ENCODE measurements at places on chromosomes 2 and 18. TPM values are rescaled to one million over a fixed set of nuclear protein-coding genes. Genes with fewer than 3 reads are reported as not detected.

- H3K4me3 ChIP-seq, result no peak overlapping the region
- H3K4me1 ChIP-seq, result no peaks in the 10 kb centered on the region
- H3K27me3 ChIP-seq, result no peaks in the 10 kb centered on the region
- no peak overlapping the region for H3K27ac ChIP-seq
These were observed 62.0 kb downstream of the GYPC start for GRCh38 chr2:126717928-126718327.

DNA sequence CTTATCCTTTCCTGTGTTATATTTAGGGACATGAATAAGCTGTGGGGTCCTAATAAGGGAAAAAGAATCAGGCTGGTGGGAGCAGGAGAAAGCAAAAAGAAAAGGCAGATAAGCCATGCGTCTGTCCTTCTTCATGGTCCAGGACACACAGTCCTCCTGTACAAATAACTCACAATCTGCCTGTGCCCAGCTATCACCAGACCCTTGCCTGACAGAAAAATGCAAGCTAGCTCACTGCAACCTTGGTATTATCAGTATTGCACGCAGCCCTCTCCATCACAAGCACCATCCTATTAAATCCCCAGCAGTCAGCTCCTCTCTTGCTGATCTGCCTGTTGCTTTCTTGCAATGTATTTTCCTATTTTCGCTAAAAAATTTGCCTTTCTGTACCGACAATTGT lies 78.0 kb downstream of the NEURL3 start:
- no peaks in the 10 kb centered on the region for H3K36me3 ChIP-seq
- no peaks in the 10 kb centered on the region for H3K27me3 ChIP-seq
- no peak overlapping the region for H3K27ac ChIP-seq

- H3K4me3 ChIP-seq, result no peak overlapping the region
- DNase-seq, result no peak
- no peaks in the 10 kb centered on the region for H3K27me3 ChIP-seq
- H3K36me3 ChIP-seq, result peaks cover 32% of the 10 kb centered on the region
- no peaks in the 10 kb centered on the region for H3K4me1 ChIP-seq
- H3K27ac ChIP-seq, result no peak overlapping the region
These were observed 33.6 kb downstream of the USP40 start for GRCh38 chr2:233532971-233533370.

DNA sequence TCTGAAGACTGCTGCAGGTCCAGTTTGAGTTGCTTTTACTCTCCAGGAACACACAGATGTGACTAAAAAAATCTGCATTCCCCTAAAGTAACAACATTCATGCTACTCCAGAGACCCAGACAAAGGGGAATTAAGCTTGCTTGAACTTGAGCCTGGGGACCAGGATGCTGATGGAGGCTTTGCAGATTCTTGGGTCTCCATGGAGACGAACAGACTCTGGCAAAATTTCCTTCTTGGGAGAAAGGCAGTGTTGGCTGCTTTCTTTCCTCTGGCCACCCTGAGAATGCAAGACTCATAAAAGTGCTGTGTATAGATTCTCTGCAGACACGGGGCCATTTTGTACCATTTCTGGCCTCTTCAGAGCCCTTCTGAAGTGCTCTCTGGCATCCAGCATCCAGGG lies 112.0 kb downstream of the ACTR3 start:
- H3K36me3 ChIP-seq, result no peaks in the 10 kb centered on the region
- no peak overlapping the region for H3K4me3 ChIP-seq
- H3K27me3 ChIP-seq, result no peaks in the 10 kb centered on the region
- no peak for DNase-seq
- no peaks in the 10 kb centered on the region for H3K4me1 ChIP-seq

- H3K4me1 ChIP-seq, result no peaks in the 10 kb centered on the region
- no peak overlapping the region for H3K27ac ChIP-seq
- no peak overlapping the region for H3K4me3 ChIP-seq
- no peaks in the 10 kb centered on the region for H3K36me3 ChIP-seq
These were observed 9.4 kb upstream of the CEP68 start for GRCh38 chr2:65046633-65047407.

GRCh38 chr2:10875126-10875525 lies 36.6 kb upstream of the KCNF1 start:
- no peaks in the 10 kb centered on the region for H3K36me3 ChIP-seq
- no peaks in the 10 kb centered on the region for H3K4me1 ChIP-seq

DNA sequence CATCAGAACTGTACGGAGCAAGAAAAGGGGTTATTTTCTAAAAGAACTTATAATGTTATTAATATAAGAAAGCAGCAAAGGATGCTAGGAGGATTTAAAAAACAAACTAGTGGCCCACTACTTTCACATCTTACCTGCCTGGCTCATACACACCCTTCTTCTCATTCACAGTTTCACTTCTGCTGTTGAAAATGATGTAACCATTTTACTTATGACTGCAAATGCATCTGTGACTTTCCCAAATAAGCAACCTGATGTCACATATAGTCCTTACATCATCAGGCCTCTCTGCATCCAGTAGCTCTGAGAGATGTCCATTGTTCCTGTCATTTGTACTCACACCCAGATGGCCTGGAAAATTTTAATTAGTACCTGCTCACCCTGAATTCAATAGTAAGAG lies 101.8 kb upstream of the MYO3B start:
- H3K27me3 ChIP-seq, result no peaks in the 10 kb centered on the region
- no peak for DNase-seq
- no peak overlapping the region for H3K4me3 ChIP-seq

DNA sequence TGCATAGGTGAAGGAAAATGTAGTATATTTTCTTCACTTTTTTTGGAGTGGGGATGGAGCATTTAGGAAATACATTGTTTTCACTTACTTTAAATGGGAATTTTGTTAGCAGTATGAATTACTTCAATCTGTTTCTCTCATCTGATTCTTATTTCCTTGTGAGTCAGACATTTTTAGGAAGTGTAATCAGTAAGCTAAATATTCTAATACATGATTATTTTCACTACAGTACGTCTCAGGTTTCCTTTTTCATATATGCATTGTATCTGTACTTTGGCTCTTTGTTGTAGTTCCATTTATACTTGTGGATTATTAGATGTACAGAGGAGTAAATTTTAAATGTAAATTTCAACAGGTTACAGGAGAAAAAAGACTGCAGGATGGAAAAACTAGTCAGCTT lies 27.9 kb downstream of the GPD2 start:
- DNase-seq, result no peak
- peaks cover 32% of the 10 kb centered on the region for H3K4me1 ChIP-seq
- no peaks in the 10 kb centered on the region for H3K27me3 ChIP-seq
- no peak overlapping the region for H3K27ac ChIP-seq
- H3K4me3 ChIP-seq, result no peak overlapping the region
- H3K36me3 ChIP-seq, result no peaks in the 10 kb centered on the region

GRCh38 chr2:62292190-62292589 lies 96.3 kb downstream of the B3GNT2 start:
- no peaks in the 10 kb centered on the region for H3K36me3 ChIP-seq
- H3K4me3 ChIP-seq, result no peak overlapping the region
- H3K4me1 ChIP-seq, result peaks cover 39% of the 10 kb centered on the region
- H3K27me3 ChIP-seq, result no peaks in the 10 kb centered on the region

- no peaks in the 10 kb centered on the region for H3K27me3 ChIP-seq
- H3K36me3 ChIP-seq, result no peaks in the 10 kb centered on the region
- no peak for DNase-seq
- H3K4me3 ChIP-seq, result no peak overlapping the region
- H3K27ac ChIP-seq, result no peak overlapping the region
These were observed 145.1 kb downstream of the B3GNT2 start for GRCh38 chr2:62340994-62341484.

DNA sequence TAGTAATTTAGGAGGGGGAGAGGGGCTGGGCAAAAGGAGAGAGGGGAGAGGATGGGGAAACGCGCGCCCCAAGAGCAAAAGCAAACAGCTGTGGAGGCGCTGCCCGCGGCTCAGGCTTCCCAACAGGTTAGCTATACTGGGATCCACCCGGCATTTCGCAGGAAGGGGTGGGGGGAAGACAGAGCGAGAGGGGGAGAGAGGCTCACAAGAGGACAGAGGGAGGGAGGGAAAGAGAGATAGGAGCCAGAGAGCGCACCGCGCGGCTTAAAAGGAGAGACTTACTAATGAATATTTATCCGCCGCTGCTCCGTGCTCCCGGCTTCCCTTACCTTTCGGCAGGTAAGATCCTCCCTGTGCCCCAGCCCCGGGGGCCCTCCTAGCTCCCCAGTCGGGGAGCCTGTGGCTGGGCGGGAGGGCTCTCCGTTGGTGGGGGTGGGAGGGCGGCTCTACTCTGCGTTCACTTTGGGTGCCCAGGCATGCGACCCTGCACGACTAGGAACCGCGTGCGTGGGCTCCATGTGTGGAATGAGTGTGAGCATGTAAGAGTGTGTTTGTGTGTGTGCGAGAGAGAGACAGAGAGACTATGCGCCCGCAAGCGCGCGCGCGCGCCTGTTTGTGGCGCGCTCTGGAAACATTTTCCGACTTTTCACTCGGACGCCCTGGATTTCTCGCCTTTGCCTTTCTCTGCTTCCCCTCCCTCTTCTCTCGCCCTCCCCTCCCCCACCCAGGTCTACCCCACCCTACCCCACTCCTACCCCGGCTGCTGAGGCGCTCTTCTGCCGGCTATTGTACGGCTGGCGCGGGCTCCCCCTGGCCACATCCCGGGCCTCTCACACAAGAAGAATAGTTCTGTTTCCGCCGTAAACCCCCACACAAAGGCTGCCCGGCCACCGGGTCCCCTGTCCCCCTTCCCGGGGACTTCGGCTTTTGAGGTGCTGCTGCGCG lies 7.2 kb upstream of the SIX3 start:
- no peak overlapping the region for H3K27ac ChIP-seq
- H3K36me3 ChIP-seq, result no peaks in the 10 kb centered on the region
- H3K4me1 ChIP-seq, result peaks cover 59% of the 10 kb centered on the region

GRCh38 chr2:46309052-46309953 lies 12.1 kb downstream of the EPAS1 start:
- H3K4me1 ChIP-seq, result peaks cover 91% of the 10 kb centered on the region
- H3K27me3 ChIP-seq, result no peaks in the 10 kb centered on the region
- H3K27ac ChIP-seq, result no peak overlapping the region
- H3K36me3 ChIP-seq, result no peaks in the 10 kb centered on the region
- DNase-seq, result peak; percentile 65

GRCh38 chr18:35991696-35992095 lies 19.2 kb downstream of the RMP24 start:
- DNase-seq, result no peak
- H3K27ac ChIP-seq, result no peak overlapping the region
- H3K4me3 ChIP-seq, result no peak overlapping the region
- H3K36me3 ChIP-seq, result peaks cover 32% of the 10 kb centered on the region

GRCh38 chr2:73850009-73850408 lies 21.2 kb downstream of the STAMBP start:
- no peak overlapping the region for H3K4me3 ChIP-seq
- H3K27ac ChIP-seq, result no peak overlapping the region
- H3K27me3 ChIP-seq, result no peaks in the 10 kb centered on the region
- H3K36me3 ChIP-seq, result peaks cover 100% of the 10 kb centered on the region

DNA sequence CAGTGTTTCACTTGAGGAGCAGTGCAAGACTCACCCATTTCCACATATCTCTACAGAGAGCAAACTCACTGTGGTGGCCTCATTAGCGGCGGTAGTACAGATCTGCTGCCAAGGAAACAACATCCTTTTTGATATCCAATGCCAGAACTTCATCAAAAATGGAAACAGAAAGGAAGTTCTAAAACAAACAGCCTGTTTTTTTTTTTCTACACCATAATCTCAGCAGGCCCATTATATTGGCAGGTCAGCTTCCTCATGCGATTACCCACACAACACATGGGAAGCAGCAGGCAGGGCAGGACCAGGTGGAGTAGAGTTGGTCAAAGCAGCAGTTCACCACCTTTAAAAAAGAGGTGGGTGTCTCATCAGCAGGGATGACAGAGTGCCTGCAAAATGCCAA lies 678.9 kb upstream of the CELF4 start:
- DNase-seq, result no peak
- H3K27ac ChIP-seq, result no peak overlapping the region
- H3K4me1 ChIP-seq, result no peaks in the 10 kb centered on the region
- no peak overlapping the region for H3K4me3 ChIP-seq
- no peaks in the 10 kb centered on the region for H3K36me3 ChIP-seq

DNA sequence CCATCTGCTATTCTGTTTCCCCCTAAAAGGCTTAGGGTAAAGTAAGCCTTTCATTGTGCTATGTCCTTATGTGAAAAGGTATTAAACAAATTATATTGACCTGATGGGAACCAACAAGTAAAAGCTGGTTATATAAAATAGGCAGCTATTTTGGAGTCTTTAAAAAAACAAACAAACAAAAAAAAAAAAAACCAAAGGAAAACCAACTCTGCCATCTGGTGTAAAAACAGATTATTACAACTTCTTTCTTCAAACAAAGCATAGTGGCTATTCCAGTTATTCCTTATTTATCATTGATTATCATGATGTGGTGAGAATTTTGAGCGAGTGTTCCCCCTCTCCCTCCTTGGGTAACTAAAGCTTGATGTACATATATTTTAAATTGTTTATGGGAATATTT lies 122.3 kb upstream of the FHL2 start:
- H3K4me3 ChIP-seq, result no peak overlapping the region
- H3K27ac ChIP-seq, result no peak overlapping the region
- H3K36me3 ChIP-seq, result no peaks in the 10 kb centered on the region
- H3K4me1 ChIP-seq, result peaks cover 8% of the 10 kb centered on the region
- no peak for DNase-seq

GRCh38 chr18:31931886-31932240 lies 11.1 kb downstream of the TRAPPC8 start:
- no peaks in the 10 kb centered on the region for H3K27me3 ChIP-seq
- no peak for DNase-seq
- peaks cover 36% of the 10 kb centered on the region for H3K36me3 ChIP-seq
- H3K4me1 ChIP-seq, result peaks cover 11% of the 10 kb centered on the region
- H3K27ac ChIP-seq, result no peak overlapping the region

DNA sequence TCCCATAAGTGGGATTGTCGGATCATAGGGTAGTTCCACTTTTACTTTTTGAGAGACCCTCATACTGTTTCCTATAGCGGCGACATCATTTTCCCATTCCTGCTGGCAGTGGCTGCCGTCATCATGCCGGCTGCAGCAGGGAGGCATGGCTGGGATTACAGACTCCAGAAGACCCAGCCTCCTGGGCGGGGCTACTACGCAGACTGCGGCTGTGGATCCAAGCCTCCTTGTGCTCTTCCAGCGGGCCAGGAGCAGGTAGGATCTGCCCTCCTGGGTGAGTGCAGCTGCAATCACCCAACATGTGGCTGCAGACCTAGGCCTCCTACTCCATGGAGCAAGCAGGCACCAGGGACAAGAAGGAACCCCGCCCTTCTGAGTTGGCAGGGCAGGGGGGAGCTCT lies 359.2 kb downstream of the GALR1 start:
- H3K4me1 ChIP-seq, result no peaks in the 10 kb centered on the region
- no peak overlapping the region for H3K27ac ChIP-seq
- DNase-seq, result no peak
- no peak overlapping the region for H3K4me3 ChIP-seq

The SUMO1 gene
- total RNA-seq, result 33.8 TPM

The EPB41L3 gene
- total RNA-seq, result 12.5 TPM

The GPR39 gene
- 1.4 TPM for total RNA-seq

The RAMP1 gene
- total RNA-seq, result 16.1 TPM

The GPBAR1 gene
- total RNA-seq, result 1.6 TPM

The ASB18 gene
- total RNA-seq, result 0.13 TPM

The TMEM87B gene
- total RNA-seq, result 20.8 TPM
